ENCODE measurements at places on chromosomes 5 and 9.

DNA sequence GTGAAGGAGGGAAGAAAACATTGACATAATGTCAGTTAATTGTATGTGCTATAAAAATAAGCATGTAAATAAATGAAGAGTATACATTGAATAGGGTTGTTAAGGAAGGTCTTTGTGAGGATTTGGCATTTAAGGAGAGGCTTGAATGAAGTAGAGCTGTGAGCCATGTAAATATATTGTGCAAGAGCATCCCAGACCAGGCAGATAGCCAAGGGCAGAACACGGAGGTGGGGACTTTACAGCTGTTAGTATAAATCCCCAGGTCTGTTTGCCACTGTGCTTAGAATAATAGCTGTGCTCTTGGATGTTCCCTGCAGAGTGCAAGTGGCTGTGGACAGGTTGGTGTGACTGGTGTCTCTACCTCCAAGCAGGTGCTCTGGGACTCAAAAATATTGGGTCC, 211.7 kb downstream of the LRRC70 start:
- DNase-seq = no peak

- DNase-seq = no peak
Observed at GRCh38 chr9:90271707-90272106, 370.9 kb downstream of the DIRAS2 start.

DNA sequence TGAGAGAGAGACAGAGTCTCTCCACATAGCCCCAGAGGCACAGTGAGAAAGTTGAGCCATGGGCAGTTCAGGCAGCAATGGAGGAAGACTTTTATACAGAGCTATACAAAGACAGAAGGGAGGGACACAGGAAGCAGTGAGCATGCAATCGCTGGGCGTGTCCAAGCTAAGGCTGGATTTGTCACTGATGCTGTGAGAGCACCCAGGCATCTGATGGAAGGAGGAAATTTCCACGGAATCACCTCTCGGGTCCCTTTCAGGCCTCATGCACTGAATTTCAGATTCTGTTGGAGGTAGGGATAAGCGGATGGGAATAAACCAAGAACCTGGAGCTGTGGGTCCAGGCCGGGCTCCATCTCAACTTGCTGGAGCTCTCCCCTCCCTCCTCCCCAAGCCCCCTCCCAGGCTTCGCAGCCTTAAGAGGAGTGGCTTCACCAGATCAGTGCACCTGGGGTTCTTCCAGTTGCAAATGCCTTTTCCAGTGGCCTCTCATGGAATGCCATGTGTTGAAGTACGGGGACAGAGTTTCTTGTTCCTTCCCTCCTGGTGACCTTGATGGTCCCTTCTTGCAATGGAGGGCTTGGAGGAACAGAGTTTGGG, 114.8 kb upstream of the ALDH1B1 start:
- DNase-seq = no peak

DNA sequence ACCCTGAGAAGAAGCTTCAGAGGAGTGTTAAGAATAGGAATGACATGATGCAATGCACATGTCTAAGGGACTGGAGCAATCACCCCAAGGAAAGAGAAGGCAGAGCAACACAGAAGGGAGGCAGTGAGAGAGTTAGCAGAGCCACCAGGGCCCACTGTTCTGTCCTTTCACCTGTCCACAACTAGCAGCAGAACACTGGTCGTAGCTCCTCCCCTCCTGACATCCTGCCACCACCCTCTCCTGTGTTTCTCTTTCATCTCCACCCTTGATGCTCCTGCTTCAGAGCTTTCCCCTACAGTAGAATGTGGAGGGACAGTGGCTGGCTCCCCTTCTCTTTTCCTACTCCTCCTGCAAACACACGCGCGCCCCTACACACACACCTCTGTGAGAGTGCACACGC, 483.4 kb upstream of the KIF2A start:
- no peak for DNase-seq

DNA sequence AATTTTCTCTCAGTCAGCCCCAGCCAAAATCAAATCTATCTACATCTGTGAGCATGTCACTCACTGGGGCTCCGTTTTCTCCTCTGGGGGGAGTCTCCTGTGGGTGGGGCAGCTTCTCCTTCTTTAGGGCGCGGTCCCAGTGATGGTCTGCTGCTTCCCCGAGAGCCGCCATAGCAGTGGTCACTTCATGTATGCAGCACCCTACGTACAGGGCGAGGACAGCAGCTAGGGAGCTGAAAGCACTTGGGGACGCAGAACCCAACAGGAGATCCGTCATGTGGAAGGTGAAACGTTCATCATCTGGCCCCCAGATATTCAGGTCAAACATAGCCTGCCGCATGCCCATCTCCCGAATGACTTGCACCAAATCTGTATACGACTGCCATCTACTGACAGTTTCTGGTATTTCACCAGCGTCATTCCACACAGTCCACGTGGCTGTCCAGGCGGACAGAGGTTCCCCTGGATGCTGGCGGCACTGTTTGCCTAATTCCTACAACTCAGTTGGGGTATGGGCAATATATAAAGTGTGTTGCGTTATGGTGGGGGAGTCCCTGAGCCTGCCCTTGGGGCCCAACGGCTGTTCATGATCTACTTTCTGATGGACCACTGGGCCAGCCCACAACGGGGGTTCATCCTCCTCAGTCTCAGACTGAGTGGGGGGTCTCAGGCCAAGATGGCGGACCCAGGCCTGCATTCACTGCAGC, 795.0 kb downstream of the EFNA5 start:
- no peak for DNase-seq

GRCh38 chr9:86983620-86984259, 36.4 kb upstream of the GAS1 start:
- DNase-seq = peak; percentile 73

- no peak for DNase-seq
Observed at GRCh38 chr9:91101611-91102168, 260.0 kb downstream of the AUH start.

DNA sequence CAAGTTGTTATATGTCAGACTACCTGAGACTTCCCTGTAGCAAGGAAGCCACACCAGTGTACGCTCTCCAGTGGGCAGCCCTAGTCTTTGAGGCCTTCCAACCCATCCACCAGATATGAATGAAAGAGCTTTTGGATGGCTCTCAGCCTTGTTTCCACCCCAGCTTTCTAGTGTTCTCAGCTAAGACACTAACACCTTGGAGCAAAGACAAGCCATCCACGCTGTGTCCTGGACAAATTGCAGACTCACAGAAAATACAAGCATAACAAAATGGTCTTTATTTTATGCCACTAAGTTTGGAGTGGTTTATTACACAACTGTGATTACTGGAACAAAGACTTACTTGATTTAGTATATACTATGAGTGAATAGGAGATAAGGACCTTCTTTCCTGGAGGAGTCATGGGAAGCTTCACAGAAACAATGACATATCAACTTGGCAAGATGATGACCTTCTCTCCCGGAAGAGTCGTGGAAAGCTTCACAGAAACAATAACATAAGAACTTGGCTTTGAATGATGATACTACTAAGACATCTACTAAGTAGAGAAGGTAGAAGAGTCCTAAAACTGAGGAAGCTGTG, 134.0 kb upstream of the VCAN start:
- DNase-seq = no peak

DNA sequence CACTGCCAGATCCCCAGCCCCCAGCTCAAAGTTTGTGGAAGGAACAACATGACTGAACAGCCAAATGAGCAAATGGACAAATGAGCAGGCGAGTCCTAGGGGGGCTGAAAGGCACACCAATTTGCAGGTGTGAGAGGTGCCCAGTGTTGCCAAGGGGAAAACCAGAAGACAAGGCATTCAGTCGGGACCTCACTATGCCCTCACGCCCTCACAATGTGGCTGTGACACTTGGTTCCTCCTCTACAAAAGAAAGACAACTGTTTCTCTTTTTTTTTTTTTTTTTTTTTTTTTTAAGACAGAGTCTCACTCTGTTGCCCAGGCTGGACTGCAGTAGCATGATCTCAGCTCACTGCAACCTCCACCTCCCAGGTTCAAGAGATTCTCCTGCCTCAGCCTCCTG, 28.0 kb downstream of the TNIP1 start:
- no peak for DNase-seq

GRCh38 chr9:14260101-14260500, 53.8 kb downstream of the NFIB start:
- no peak for DNase-seq

DNA sequence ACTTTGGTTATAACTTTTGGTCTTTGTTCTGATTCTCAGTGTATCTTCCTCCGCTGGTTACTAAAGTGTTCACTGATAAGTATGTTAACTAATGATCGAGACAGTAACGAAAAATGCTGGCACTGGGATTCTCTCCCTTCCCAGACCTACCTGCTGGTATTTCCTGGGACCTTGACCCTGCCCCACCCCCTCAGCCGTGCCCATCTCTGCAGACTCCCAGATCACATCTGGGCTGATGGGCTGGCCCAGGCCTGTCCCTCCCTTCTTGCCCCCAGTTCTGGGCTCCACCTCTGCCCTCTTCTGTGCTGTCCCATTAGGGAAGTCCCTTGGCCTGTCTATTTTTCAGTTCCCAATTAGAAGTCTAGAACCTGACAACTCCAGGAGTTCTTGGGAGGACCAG, 46.9 kb downstream of the NEURL1B start:
- DNase-seq = no peak

- DNase-seq = no peak
Observed at GRCh38 chr9:71253011-71253410, 131.6 kb upstream of the TRPM3 start.

- DNase-seq = no peak
Observed at GRCh38 chr9:117325831-117326230, 89.0 kb downstream of the ASTN2 start.

- no peak for DNase-seq
Observed at GRCh38 chr5:73129143-73129542, 8.8 kb downstream of the TMEM171 start.

DNA sequence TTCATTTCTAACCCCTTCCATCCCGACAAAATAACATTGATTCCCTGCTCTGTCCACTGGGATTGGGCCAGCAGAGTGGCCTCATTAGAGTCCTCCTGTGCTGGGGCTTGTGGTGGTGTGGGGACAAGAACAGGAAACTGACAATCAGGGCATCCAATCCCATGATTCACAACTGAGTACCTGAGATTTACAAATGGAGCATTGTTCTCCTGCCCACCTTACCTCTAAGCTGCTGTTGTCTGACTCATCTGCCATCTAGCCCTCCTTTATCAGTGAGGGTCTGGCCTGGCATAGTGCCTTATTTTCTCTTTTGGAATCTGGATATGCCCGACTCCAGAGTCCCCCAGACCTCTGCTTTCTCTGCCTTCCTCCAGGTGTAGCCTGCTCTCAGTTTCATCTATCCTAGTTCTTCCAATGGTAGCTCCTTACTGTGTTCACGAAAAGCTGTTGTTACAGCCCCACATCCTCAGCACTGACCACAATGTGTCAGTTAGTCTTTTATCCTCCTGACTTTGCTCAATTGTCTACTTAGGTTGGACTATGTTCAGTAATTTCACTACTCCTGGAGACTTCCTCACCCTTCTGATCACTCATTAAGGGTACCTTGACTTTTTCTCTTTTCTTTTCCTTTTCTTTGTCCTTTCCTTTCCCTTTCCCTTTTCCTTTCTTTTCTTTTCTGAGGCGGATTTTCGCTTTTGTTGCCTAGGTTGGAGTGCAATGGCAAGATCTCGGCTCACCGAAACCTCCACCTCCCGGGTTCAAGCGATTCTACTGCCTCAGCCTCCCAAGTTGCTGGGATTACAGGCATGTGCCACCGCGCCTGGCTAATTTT, 13.4 kb downstream of the WNT8A start:
- no peak for DNase-seq

DNA sequence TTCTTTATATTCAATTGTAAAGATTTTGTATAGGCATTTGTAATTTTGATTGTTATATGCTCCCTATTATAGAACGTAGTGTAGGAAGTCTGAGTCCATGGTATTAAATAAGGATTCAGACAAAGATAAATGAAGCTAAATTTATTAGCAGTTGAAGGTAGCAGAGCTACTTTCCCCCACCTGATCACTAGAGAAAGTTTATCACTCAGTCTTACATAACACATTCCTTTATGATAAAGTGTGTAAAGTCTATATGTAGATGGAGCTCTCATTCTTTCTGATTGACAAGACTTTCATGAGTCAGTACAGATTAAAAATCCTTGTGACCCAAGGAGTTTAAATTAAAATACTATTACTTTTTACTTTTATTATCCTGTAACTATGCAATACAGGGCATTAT, 2.3 kb upstream of the MIER3 start:
- no peak for DNase-seq

DNA sequence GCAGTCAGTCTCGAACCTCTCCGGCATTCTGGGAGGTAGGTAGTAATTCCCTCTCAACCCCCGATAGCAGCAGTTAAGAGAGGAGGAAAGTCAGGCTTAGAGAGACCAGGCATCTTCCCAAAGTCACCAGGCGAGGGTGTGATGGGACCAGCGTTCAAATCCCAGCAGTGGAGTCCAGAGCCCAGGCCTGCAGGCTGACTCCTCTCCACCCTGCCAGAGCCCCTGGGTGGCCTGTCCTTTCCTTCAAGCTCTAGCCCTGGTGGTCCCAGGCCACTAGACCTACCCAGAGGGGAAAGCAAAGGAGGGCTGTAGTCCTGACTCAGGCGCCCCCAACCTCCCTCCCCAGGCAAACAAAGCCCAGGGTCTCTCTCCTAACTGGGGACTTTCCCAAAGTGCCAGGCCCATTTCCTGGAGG, 4.2 kb upstream of the NR5A1 start:
- DNase-seq = no peak

DNA sequence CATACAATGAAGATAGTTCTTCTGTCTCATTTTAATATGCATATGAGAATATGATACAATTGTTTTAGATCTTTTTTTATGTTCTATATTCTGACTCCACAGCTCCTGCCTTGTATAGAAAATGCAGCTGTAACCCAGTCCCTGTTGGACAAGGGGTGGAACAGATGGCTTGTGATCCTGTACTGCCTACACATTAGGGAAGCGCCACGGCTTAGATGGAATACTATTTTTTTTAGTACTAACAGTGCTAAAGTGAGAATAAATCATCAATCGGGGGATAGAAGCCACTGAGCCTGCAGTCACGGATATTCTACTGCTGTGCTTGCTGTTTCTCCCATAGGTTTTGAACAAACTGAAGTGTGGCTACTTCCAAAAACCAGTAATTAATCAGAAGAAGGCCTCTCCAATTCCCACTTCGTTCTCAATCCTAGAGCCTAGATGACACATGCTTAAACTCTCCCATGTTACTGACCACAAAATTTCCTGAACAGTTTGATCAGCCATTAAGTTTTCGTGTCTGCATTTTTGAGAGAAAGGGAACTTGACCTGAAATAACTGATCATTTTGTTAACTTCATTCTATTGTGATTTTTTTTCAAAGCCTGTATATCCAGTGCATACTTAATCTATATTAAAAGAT, 150.3 kb downstream of the CDH18 start:
- DNase-seq = no peak

DNA sequence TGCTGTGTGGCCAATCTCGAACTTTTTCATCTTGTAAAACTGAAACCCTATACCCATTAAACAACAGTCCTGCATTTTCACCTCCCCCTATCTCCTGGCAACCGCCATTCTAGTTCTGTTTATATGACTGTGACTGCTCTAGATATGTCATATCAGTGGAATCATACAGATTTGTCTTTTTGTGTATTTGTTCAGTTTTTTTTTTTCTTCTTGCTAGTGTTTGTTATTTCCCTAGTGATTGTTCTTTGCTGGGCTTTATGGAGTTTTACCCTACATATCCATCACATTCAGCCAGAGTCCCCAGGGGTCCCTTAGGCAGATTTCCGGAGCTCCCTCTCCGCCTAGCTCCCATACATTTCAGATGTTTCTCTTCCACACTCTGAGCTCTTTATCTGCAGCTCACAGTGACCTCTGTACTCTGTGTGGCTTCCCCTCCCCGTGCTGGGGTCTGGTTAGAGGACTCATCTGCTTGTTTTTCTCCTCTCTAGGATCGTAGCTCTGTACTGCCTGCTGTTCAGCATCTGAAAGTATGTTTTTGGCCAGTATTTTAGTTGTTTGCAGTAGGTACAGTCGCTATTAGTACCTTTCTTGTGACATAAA, 25.1 kb upstream of the CARTPT start:
- DNase-seq = no peak

- no peak for DNase-seq
Observed at GRCh38 chr9:35452481-35452880, 37.4 kb upstream of the RUSC2 start.
